ENCODE measurements at places on chromosomes 2 and 18.

DNA sequence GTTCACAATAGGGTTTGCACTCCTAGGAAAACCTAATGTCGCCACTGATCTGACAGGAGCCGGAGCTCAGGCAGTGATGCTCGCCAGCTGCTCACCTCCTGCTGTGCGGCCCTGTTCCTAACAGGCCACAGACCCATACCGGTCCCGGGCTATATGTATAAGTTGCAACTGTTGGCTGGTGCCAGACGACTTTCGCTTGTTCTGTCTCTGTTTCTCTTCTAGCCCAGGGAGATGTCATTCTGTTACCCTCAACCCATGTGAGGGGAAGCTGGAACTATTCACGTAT lies 170.3 kb downstream of the BCL2 start:
- no peak for DNase-seq

DNA sequence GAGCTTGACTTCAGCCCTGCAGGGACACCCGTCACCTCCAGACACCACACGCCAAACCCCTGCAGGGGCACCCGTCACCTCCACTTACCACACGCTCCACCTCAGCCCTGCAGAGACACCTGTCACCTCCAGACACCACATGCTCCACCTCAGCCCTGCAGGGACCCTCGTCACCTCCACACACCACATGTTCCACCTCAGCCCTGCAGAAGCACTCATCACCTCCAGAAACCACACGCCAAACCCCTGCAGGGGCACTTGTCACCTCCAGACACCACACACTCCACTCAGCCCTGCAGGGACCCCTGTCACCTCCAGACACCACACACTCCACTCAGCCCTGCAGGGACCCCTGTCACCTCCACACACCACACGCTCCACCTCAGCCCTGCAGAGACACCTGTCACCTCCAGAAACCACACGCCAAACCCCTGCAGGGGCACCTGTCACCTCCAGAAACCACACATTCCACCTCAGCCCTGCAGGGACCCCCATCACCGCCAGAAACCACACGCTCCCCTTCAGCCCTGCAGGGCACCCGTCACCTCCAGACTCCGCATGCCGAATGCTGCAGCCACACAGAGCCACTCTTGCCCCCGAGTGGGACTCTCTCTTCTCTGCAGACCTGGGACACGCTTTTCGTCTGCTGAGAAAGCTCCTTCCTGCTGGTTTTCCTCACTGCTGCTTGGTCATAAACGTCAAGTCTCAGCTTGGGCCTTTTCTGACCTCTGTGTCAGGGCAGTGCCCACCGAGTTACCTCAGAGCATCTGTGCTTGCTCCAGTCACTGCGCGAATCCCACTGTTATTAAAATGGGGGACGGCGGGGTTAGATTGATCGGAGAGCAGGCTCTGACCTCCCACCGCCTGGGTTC lies 77.5 kb upstream of the SALL3 start:
- DNase-seq, result no peak

- DNase-seq, result no peak
These were observed 8.1 kb downstream of the RNF103 start for GRCh38 chr2:86615596-86615995.

DNA sequence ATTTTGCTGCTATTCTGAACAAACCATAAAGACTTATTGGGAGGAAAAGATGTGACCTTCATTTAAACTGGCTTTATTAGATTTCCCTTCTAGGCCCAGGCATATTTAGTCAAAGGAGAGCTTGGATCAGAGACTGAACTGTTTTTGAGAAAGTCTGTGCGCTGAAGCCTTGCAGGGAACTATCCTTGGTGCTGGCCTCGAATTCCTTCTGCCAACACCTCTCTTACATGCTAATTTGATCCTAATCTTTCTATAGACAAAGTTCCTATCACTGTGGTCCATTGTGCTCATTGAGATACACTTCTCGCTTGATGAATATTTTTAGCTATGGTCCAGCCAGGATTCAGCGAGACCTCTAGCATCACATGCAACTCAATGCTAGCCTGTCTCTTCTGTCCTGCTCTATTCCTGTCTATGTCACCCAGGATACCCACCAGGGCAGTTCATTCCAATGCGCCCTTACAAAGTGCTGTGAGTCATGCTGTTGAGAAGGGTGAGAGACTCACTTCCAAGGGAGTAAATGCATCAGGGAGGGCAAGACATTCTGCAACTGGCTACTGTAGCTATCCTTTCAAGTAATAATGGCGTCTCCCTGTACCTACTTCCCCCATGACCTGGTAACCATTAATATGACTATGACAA lies 356.7 kb upstream of the LYPD1 start:
- DNase-seq, result no peak

GRCh38 chr2:195559431-195559914 lies 97.6 kb upstream of the SLC39A10 start:
- peak; percentile 29 for DNase-seq

DNA sequence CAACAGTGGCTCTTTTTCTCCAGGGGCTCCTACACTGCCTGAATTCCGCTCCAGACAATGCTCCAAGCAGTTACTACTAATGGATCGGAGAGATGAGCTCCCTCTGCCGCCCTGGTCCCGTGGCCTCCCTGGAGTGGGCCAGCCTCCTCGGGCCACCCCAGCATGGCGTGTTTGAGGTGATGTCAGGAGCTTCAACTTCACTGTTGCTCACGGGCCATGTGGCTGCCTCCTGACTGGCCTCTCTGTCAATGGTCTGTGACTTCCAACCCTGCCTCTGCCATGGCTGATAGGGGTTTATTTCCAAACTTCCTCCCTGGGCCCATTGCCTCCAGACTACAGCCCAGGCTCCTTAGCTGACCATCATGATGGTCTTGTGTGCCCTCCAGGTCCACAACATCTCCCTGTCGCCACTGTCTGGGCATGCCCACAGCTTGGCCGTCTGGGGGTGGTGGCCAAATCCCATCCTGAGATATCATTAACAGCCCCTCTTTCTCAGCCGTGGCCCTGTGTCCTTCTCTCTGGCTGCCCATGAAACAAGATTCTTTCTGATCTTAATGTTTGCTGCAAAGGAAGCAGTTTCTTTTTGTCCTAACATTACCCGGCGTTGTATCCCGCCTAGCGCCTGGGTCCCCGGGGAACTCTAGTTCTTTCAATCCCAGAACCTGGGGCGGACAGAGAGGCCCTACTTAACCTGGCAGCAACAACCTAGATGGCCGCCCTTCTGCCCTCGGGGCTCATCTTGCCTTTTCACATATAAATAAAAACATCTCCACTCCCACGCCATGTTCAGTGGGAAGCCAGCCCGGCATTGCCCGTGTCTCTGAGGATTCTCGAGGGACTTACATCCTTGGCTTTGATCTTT lies 38.1 kb downstream of the ATOH8 start:
- no peak for DNase-seq

GRCh38 chr18:34039201-34039600 lies 185.5 kb downstream of the NOL4 start:
- DNase-seq, result no peak

All from stimulated activated CD4-positive, alpha-beta T cell treated with anti-CD3 and anti-CD28 coated beads, Interleukin-1b, Interleukin-23, amount 100 ng/mL, for 24 hours (primary cell).